ENCODE measurements at places on chromosomes 16 and 17.

DNA sequence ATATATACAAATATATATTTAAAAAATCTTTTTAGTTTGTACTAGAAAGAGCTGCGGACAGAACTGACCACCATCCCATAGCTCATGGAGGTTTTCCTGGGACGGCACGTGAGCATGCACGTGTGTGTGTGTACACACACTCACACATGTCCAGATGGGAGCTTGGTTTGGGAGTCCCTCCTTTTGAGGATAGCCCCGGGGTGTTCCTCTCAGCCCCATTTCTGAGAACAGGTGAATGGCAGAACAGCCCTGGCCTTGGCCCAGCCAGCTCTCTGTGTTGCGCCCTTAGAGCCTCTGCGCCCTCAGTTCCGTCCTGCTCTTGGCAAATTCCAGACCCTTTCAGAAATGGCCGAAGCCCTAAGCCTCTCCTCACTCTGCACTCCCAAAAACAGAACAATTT lies 70.1 kb downstream of the AMFR start:
- no peak for DNase-seq

DNA sequence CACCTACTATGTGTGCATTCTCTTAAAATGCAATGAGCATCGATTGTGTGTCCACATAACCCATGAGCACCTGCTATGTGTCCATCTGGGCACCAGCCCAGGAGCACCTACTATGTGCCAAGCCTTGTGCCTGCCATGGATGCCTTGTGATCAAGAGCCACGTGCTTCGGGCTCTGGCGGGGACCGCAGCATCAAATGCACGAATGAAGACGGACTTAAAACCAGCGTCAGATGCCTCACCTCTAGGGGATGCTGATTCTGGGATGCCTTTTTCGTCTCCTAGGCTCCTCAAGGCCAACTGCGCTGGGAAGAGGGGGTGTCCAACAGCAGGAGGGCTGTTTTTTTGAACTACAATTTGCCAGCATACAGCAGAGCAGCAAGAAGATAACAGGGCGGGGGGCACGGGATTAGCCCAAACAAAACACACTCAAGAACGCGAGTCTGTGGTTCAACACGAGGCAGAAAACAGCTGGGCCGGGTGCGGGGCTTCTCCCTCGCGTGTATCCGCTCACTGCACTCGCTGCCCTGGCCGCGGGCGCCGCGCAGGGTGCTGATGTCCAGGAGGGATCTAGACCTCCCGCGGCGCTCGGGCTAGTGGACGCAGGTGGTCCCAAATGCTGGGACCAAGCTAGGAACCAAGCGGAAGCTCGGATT lies 1.2 kb upstream of the GLIS2 start:
- DNase-seq, result peak; percentile 50

GRCh38 chr17:8798846-8799569 lies at the start of gene MFSD6L:
Gene MFSD6L (minus strand): TSS chr17:8799365. CDS start chr17:8799120, 245 bp downstream.
- no peak for DNase-seq

GRCh38 chr16:47925811-47926460 lies 229.9 kb downstream of the ABCC12 start:
- DNase-seq, result peak; percentile 36

DNA sequence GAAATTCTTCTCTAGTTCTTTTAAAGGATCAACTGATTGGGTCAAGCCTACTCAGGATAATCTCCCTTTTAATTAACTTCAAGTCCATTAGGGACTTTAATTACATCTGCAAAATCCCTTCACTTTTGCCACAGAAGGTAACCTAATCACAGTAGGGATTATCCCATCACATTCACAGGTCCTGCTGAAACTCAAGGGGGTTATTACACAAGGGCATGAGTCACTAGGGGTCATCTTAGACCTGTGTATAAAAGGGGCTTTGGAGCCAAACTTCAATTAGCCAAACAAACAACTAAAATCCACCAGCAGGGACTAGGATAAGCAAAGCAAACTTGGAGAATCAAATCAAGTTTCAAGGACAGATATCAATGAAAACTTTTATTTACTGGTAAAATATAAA lies 19.4 kb downstream of the CIAPIN1 start:
- peak; percentile 5 for DNase-seq

- DNase-seq, result no peak
These were observed 136.3 kb upstream of the CACNG3 start for GRCh38 chr16:24119807-24120206.

DNA sequence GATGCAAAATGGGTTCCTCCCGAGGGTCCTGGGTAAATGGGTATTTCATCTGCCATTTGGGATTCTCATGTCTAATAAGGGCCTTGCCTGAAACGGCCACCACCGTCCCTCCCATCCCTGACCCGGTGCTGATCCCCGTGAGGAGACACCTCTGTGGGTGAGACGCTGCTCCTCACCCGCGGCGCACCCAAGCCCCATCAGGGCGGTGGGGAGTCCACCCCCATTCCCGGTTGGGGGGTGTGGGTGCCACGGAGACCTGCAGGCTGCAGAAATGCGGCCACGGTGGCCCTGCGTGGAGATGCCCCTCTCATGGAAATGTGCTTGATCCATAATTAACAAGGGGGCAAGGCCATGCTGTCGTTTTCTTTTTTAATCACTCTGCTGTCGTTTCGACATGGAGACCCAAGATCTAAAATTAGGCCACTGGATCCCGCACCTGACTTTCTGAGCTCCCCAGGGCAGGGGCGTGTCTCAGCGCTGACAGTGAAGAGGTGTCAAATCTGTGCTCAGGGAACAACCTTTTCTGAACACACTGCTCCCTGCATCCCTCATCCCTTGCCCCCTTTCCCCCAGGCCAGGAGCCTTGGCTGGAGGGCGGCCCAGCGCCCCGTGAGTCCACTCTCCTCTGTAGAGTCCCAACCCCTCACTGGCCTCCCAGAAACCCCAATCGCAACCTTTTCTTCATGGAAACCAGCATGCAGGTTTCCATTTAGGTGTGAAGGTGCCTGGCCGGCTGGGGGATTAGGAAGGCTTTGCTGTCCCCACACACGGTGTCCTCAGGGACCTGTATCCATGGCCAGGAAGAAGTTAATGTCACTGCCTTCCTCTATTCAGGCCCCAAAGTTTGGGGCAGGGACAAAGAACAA lies 38.9 kb downstream of the PEMT start:
- DNase-seq, result no peak

DNA sequence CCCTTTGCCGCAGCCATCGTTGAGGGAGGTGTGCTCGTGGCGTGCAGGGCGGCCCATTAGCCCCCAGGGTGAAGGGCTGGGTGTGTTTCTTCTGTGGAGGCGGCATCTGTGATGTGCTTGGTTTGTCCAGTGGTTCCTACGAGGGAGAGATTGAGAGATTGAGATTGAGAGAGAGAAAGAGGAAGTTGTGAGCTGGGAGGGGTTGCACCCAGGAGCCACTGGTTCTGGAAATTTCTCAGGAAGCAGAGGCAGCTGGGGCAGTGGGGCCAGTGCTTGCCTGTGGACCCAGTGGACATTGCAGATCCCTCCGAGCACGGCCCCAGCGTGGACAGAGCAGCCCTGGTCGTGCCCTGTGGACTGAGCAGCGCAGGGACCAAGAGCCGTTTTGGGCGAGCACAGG lies 72.0 kb upstream of the ZNF750 start:
- DNase-seq, result no peak

DNA sequence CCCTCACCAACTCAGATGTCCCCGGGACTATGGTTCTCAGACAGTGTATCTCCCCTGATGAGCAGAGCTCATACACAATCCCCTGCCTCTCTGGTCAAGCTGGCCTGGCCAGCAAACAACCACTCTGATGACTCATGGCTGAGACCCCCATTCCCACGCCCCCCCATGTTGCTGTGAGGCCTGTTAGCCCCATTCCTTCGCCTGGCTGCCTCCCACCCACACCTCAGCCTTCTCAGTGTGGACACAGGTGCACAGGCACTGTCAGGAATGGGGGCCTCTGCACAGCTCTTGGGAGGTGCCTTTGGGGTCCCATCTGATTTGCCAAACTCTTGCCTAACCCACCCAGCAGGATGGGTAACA lies 80.2 kb downstream of the CNGB1 start:
- no peak for DNase-seq

DNA sequence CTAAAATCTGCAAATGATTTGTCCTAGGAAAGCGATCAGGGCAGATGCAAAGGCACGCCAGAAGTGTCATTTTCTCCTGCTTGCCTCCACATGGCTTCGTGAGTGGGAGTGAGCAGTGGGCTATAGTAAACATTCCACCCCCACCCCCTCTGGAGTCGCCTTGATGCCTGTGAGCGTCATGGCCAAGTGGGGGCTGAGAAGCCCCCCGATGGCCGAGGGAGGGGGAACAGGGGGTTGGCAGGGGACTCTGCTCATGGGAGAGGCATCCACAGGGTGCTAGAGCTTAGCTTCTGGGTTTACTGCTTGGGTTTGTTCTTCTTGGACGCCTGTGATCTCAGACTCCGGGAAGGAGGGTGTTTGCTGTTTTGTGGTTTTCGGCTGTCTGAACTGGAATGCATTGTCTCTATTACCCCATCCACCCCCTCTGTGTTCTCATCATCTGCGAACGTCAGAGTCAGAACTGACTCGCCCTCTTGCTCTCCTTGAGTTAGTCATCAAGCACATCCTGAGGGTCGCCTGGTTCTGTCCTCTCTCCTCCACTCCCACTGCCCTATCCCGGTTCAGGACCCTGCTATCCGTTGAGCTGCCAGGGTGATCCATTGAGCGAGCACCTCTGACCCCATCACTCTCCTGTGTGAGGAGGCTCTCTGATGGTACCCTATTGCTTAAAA lies 15.4 kb downstream of the TNS4 start:
- DNase-seq, result peak; percentile 98

DNA sequence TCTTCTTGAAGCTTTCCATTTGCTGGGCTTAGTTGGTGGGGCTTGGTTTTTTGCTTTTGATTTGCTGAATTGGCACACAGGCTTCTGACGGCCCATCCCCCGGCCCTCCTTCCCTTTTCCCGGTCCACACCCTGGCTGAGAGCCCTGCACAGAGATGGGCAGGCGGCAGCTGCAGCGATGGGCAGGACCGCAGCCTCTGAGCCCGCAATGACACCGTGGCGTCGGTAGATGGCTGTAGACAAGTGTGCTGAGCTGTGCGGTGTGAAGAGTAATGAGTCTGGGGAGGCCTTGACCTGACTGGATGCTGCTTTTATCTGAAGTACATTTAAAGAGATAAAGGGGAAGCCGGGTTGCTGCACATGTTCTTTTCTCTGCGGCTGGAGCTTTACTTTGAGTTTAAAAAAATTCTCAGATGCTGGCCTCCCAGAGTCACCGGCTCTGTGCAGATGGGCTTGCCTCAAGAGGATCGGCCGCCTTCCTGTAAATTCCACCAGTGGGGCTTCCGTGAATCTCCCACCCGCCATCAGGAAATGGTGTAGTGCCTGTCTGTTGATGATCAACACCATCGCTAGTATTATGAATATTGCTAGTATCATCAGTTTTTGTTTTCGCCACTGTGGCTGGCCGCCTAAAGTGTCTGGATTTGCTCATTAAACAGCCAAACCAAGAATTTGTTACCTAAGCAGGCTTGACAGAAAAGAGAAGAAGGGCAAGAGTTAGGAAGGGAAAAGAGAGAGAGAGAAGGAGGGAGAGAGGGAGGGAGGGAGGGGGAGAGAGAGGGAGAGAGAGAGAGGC lies 245.6 kb upstream of the RBFOX1 start:
- no peak for DNase-seq

- peak; percentile 20 for DNase-seq
These were observed 238.1 kb downstream of the MRTFB start for GRCh38 chr16:14309001-14309886.

DNA sequence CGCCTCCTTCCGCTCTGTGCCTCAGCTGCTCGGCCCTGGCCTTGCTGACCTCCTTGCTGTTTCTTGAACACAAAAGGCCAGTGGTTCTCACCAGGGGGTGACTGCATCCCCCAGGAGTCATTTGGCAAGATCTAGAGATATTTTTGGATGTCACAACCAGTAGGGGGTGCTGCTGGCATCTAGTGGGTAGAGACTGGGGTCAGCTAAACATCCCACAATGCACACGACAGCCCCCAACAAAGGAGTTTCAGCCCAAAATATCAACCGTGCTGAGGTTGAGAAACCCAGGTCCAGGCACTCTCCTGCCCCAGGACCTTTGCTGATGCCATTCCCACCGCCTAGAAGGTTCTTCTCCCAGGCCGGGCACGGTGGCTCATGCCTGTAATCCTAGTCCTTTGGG lies 39.7 kb downstream of the ABCC6 start:
- no peak for DNase-seq

DNA sequence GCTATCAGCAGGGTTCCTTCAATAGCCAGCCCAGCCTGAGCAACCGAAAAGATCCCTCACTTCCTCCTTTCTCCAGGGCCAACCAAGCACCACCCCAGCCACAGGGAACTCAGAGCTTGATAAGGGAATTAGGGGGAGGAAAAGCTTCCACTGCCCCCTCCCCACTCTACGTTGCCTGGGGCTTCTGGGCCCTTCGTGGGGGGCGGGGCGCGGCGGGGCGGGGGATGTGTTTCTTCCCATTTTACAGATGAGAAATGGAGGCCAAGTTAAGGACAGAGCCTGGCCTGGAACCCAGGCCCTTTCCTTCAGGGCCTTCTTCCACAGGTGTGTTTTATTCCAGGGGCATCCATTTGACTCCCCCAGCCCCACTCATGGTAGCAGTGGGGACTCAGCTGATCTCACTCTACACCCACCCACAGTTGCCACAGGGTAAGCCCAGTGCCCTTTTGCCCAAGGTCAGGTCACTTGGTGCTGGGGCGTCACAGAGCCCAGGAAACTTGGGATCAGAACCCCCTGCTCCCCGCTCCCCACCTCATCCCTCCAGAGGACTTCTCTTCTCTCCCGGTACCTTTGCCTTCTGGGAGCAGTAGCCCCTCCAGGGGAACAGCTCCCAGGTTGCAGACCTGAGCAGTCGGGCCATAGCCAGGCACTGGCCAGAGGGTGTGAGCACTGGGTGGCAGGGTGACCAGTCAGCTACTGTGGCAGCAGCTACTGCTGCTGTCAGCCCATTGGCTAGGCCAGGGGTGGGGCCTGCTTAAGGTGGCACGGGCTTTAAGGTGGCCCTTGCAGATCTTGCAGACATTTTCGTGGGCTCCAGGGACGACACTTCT lies at the start of gene LDHD:
Gene LDHD, minus strand, starts transcription at position 700 of the 830 bp plus-strand sequence. Its CDS starts 60 bp downstream, at position 640.
- DNase-seq, result no peak

DNA sequence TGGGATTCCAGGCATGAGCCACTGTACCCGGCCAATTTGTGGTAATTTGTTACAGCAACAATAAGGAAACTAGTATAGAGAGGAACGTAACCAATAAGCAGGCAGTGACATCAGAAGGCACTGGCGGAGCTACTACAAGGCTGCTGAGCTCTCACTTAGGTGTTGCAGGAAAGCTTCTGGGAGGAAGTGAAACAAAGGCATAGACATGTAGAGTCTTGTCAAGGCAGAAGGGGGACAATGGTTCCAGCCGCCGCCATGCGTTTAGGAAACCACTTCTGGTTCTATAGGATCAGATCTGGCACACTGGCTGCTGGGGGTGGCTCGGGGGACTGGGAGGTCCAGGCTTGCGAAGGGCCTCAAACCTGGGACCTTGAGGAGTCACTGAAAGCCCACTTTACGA lies 9.4 kb upstream of the CPSF4L start:
- no peak for DNase-seq

- peak; percentile 27 for DNase-seq
These were observed 104.0 kb downstream of the TANC2 start for GRCh38 chr17:63070031-63070430.

GRCh38 chr17:66665194-66665593 lies 169.7 kb upstream of the CACNG5 start:
- no peak for DNase-seq

GRCh38 chr16:83727751-83728352 lies 79.9 kb upstream of the HSBP1 start:
- DNase-seq, result no peak
